Spinal cord (tissue), 10 donors: ENCODE measurements at places on chromosomes 4 and X. TPM values are rescaled to one million over a fixed set of nuclear protein-coding genes. Genes with fewer than 3 reads are reported as not detected.

Gene GPR50
- total RNA-seq, result not detected

Gene PDGFC
- 22.3 TPM for total RNA-seq

Gene TIMM17B
- total RNA-seq, result 18.0 TPM

Gene TGIF2LX
- total RNA-seq, result not detected

Gene IL2
- not detected for total RNA-seq

Gene GLRA3
- 41.1 TPM for total RNA-seq

Gene TMEM156
- 2.5 TPM for total RNA-seq
